ENCODE measurements at places on chromosomes 1 and 21.
A peak's percentile ranks its signal among the peaks of the same experiment; 100 is the strongest.

- no peak for DNase-seq
These were observed 27.2 kb upstream of the KIF21B start for GRCh38 chr1:201050515-201051277.

- no peak for DNase-seq
These were observed 246.4 kb upstream of the NR5A2 start for GRCh38 chr1:199780948-199781670.

GRCh38 chr1:6245086-6245868 is 1.3 kb downstream of the HES3 start:
- peak; percentile 82 for DNase-seq

- DNase-seq = no peak
These were observed 1.4 kb upstream of the TNFRSF14 start for GRCh38 chr1:2554621-2555387.

DNA sequence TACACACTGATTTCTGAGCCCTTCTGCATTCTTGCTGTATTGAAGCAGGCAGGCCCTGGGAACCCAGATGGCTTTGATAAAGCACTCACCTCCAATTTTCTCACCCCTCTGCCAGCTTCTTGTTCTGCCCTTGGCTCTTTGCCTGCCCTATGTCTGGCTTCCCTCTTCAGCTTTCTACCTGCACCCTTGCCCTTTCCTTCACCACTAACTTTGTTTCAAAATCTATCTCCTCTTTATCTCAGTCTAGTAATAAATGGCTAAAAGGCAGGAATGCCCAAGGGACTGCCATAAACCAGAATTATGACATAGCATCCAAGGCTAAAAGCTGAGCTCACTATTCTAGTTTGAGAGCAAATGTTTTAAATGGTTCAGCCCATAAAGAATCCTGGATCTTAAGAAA is 178.7 kb downstream of the TNR start:
- no peak for DNase-seq

GRCh38 chr1:175040324-175040879 is 17.2 kb upstream of the MRPS14 start:
- DNase-seq = no peak

DNA sequence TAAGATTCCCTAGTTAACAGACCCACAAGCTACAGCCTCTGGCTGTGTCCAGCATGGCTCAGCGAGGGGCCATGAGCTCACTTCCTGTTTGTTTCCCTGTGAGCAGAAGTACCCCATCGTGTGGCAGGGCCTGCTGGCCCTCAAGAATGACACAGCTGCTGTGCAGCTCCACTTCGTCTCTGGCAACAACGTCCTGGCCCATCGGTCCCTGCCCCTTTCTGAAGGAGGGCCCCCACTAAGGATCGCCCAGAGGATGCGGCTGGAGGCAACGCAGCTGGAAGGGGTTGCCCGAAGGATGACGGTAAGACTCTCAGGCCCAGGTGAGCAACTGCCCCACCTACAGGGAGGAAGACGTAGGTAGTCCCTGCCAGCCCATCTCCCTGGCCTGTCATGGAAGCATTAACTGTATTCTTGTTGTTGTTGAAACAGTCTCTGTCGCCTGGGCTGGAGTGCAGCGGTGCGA is 38.2 kb downstream of the ZBTB17 start:
- DNase-seq = no peak

- DNase-seq = no peak
These were observed 315.4 kb downstream of the MATN1 start for GRCh38 chr1:30407865-30408580.

- no peak for DNase-seq
These were observed 18.4 kb upstream of the LY9 start for GRCh38 chr1:160777486-160778089.

DNA sequence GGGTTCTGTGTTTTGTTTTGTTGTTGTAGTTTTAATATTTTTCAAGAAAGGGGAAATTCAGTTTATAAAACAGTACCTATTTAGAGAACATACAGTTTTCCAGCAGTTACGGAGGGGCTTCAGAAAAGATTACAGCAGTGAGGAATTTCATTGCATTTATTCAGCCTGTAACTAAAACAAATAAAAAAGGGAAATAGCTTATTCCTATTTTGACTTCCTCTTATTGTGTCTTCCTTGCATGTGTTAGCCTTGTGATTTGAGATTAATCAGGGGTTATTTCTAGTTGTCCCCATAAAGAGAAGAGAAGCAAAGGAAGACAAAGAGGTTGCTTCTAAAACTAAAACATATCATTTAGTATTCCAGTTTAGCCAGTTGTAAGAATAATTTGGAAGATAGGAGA is 35.0 kb downstream of the CTTNBP2NL start:
- DNase-seq = no peak

- no peak for DNase-seq
These were observed 4.0 kb upstream of the CDA start for GRCh38 chr1:20584890-20585289.

- DNase-seq = no peak
These were observed 85.5 kb upstream of the BARHL2 start for GRCh38 chr1:90802622-90803021.

- DNase-seq = no peak
These were observed 48.6 kb downstream of the BACH1 start for GRCh38 chr21:29347274-29347681.

DNA sequence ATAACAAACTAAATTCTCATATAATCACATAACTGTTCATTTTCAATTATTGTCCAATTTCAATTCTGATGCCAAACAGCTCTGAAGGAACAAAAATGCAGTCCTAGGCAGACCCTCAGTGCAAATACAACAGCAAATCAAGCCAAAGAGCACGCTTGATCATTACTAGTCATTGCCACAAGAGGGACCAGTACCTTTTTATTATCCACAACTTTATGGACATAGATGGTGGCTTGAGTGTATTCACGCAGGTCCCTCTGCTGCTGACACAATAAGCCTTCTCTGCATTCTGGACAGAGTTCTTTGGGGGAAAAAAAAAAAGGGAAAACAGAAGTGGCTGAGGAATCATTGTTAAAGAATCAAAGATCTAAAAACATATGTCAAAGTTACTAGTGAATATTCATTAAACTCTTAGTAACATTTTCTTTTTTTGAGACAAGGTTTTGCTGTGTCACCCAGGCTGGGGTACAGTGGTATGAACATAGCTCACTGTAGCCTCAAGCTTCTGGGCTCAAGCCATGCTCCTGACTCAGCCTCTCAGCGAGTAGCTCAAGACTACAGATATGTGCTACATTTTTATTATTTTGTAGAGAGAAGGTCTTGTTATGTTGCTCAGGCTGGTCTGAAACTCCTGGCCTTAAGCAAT is 34.3 kb upstream of the RAP1GAP start:
- peak; percentile 63 for DNase-seq

GRCh38 chr1:150429805-150430204 is 57.4 kb upstream of the TARS2 start:
- DNase-seq = no peak

DNA sequence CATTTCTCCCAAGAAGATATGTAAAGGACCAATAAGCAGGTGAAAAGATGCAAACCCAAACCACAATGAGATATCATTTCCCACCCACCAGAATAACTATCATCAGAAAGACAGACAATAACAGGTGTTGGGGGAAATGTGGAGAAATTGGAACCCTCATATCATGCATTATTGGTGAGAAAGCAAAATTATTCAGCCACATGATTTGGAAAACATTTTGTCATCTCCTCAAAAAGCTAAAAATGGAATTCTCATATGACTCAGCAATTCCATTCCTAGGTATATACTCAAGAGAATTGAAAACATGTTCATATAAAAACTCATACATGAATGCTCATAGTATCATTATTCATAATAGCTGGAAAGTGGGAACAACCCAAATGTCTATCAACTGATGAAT is 25.1 kb upstream of the RNF186 start:
- DNase-seq = no peak

DNA sequence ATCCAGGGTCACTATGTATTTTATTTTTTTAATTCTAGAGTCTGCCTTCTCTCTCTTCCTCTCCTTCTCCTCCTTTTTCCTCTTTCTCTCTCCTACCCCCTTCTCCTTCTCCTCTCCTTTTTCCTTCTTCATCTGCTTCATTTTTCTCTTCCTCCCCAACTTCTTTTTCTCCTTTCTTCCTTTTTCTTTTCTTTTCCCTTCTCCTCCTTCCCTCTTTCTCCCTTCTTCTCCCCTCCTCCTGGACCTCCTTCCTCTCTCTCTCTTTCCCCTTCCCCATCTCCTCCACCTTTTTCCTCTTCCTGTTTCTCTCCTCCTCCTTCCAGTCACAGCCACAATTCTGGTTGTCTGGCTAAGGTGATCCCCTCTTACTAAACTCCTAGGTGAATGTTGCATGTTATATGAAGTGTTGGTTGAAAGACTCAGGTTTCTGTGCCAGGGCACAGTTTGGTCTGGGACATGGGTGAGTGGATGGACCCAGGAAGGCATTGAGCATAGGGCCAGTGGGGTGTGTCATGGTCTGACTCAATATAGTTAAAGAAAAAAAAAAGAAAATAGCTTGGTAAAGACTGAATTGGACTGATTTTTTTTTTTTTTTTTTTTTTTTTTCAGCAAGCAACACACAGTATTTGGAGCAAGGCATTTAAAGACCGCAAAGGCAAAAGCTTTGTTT is 266.9 kb downstream of the TGFB2 start:
- no peak for DNase-seq

DNA sequence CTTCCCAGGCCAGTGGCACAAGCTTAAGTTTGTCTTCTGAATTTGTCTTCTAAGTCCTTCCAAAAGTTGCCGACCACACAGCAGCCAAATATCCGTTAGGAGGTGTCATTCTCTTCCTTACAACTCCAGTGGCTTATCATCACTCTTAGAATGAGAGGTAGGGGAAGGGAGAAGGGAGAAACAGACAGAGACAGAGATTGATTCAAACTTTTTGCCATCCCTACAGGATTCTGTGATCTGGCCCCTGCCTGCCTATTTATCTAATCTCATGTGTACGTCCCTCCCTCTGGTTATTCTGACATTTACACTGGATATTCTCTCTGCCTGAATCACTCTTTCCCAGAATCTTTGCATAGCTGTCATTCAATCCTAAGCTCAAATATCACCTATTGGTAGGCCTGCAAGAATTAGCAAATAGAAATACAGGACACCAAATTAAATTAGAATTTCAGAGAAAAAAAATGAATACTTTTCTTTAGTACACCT is 488 bp upstream of the GNL2 start:
- no peak for DNase-seq

DNA sequence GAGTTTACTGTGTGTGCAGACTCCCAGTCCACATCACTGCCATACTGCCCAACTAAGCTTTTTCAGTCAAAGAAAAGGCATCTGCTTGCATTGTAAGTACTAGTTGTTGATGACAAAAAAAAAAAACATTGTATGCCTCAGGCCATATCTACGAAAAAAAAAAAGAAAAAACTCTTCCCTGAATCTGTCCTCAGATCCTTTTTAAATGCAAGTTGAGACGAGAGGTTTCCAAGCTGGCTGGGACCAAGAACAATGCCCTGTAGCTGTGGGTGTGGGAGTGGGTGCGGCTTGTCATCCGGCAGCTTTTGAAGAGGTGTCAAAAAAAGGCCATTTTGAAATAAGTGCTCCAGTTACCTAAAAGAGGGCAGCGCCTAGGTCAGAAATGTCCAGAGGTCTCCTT is 29.2 kb upstream of the HHAT start:
- no peak for DNase-seq

GRCh38 chr1:114026797-114027196 is 47.5 kb downstream of the OLFML3 start:
- no peak for DNase-seq

GRCh38 chr1:8584316-8584715 is 233.1 kb downstream of the RERE start:
- no peak for DNase-seq

- DNase-seq = no peak
These were observed 17.3 kb downstream of the TMEM201 start for GRCh38 chr1:9605946-9606455.

GRCh38 chr21:42330380-42331371 is 15.5 kb upstream of the TFF3 start:
- peak; percentile 42 for DNase-seq

DNA sequence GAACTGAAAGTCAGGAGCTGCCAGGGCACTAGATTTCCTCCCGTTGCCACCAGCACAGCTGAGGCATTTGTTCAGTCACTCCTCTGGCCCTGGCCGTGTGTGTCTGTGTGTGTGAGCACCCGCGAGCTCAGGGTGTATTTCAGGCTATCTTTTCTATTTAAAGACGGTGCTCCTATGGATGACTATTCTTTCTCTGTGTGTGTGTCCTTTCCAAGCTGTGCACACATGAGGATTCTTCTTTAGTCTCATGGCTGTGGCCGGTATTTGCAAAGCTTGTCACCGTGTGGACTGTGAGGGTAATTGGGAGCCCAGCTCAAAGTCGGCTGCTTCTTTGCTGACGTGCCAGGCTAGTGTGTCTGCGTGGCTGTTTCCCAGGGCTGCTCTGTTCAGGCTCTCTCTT is 3.0 kb upstream of the KCND3 start:
- peak; percentile 73 for DNase-seq

DNA sequence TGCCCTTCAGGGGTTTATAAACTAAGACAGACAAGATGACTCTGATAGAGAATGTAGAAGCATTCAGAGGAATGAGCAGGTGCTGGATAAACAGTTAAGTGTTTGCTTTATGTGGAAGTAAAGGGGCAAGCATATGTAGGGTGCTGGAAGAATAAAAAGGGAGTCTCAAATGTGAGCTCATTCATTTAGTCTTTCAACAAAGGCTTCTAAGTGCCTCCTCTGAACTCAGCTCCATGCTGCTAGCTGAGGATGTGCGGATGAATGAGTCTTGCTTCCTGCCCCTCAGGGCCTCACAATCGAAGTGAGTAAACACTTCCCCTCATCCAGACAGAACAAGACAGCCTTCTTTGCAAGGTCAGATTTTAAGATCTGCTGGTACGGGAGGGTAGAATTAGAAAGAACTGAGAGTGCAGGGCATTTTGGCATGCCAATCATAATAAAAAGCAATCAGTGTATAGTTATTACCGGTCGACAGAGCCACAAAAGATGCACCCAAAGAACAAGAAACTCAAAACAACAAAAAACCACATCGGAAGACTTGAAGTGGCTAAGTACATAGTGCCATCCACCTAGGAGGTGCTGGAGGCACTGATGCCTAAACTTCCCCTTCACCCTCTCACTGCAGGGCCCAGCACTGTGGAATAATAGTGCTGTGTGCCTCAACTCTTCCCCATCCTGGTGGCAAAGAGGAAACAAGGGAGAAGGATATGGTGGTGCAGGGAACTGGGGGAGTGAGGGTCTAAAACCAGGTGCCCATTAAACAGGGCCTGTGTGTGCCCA is 69.8 kb downstream of the TNR start:
- peak; percentile 58 for DNase-seq

DNA sequence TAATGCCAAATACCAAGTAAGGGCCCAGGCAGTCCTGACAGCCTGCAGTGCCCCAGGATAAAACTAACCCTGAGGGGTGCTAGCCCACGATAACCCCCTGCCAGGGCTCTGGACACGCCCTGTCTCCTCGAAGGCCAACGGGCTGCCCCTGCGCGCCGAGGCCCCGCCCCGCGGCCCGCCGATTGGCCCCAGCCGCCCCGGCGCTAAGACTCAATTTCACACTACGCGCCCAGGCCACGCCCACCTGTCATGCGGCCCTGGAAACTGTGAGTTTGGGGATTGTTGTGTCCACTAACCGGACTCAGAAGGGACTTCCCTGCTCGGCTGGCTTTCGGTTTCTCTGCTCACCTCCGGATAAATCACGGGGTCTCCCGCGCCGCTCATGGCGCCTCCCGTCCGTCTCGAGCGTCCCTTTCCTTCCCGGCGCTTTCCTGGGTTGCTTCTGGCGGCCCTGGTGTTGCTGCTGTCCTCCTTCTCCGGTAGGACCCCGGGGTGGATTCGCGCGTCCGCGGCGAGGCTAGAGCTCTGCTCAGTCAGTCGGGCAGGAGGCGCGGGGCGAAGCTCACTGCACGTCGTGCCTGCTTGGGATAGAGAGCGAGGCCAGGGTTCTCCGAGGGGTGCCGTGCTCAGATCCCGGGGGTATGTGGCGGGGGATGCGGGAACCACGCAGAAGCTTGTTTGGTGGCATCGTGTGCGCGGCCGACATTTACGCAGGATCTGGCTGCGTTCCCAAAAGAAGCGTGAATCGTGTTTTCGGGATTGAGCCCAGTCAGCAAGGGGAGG is at the start of gene CR1L:
Gene CR1L (plus strand): TSS at position 282 of the 783 bp plus-strand sequence. CDS start 101 bp downstream, at position 383.
- peak; percentile 89 for DNase-seq
